Small intestine (tissue), 16 donors: ENCODE measurements at places on chromosomes 13 and 19.

- DNase-seq, result no peak
These were observed 112.5 kb downstream of the COG6 start for GRCh38 chr13:39767791-39768517.

GRCh38 chr13:62524498-62524897 is 1108.8 kb upstream of the PCDH20 start:
- no peak for DNase-seq

DNA sequence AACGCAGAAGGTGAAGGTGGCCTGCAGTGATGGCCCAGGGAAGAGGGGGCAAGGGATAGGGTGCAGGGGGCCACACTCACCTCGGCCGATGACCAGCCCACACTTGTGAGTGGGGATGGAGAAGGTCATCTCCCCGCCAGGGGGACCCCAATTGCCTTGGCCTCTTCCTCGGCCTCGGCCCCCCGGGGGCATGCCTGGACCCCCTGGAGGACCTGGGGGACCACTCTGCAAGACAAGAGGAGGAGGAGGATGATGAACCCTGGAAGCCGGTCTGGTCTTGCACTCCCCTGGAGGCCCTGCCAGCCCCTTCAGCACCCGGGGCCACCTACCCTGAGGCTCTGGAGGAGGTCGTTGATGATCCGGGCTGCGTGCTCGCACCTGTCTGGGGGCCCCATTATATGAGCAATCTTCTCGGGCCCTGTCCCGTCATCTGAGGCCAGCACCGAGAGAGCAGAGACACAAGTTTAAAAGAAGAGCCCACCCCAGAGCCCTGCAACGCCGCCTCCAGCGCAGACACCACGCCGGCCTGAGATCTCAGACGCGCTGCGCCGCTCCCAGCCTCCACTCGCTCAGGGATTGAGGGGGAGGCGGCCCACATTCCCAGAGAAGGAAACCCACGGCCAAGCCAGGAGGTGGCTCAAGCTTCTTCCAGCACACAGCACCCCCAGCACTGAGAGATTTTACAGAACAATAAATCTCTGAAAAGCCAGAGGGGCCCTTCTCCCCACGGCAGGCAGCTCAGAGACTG is 7.8 kb downstream of the KHSRP start:
- no peak for DNase-seq

- DNase-seq, result no peak
These were observed 70.0 kb downstream of the SPATA13 start for GRCh38 chr13:24230428-24231072.

DNA sequence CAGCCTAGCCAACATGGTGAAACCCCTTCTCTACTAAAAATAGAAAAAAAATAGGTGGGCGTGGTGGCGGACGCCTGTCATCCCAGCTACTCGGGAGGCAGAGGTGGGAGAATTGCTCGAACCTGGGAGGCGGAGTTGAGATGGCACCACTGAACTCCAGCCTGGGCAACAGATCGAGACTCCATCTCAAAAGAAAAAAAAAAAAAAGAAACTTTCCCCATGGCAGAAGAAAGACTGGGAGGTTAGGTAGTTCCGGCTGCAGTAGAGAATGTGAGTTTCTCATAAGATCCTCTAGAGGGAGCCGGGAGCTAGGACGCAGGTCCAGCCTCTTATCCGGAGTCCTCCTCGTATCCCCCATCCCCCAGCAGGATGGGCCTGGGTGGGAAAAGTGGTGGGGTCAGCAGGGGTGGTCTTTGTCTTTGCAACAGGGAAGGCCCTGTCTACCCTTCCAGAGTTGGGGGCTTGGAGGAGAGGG is 13.2 kb upstream of the CREB3L3 start:
- peak; percentile 79 for DNase-seq

DNA sequence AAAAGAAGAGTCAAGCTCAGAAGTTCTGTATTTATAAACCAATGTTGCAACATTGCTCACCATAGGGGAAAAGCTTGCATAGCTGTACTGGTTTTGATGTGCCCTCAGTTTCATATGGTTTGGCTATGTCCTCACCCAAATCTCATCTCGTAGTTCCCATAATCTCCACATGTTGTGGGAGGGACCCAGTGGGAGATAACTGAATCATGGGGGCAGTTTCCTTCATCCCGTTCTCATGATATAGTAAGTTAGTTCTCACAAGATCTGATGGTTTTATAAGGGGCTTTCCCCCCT is 73.9 kb downstream of the TNFRSF19 start:
- DNase-seq, result no peak

GRCh38 chr13:46468570-46469463 is 81.8 kb upstream of the RUBCNL start:
- peak; percentile 57 for DNase-seq

DNA sequence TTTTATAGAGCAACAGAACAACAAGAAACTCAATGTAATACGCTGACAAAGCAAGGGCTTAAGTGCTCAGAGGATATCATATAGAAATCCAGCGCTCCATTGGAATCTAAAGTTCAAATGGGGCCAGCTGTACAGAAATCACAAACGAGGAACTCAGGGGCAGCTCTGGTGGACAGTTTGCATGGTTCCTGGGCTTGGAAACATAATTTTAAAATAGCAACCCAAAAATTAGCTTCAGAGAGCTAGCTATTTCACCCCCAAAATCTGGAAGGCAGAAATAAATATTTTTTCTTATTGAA is 19.2 kb upstream of the LATS2 start:
- no peak for DNase-seq

DNA sequence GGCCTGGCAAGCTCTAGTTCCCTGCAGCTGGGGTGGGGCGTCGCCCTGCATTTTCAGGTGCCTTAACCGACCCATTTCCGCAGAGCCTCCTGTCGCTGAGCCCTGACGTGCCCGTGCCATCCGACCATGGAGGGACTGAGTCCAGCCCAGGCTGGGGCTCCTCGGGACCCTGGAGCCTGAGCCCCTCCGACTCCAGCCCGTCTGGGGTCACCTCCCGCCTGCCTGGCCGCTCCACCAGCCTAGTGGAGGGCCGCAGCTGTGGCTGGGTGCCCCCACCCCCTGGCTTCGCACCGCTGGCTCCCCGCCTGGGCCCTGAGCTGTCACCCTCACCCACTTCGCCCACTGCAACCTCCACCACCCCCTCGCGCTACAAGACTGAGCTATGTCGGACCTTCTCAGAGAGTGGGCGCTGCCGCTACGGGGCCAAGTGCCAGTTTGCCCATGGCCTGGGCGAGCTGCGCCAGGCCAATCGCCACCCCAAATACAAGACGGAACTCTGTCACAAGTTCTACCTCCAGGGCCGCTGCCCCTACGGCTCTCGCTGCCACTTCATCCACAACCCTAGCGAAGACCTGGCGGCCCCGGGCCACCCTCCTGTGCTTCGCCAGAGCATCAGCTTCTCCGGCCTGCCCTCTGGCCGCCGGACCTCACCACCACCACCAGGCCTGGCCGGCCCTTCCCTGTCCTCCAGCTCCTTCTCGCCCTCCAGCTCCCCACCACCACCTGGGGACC is 1.2 kb downstream of the ZFP36 start:
- peak; percentile 72 for DNase-seq

DNA sequence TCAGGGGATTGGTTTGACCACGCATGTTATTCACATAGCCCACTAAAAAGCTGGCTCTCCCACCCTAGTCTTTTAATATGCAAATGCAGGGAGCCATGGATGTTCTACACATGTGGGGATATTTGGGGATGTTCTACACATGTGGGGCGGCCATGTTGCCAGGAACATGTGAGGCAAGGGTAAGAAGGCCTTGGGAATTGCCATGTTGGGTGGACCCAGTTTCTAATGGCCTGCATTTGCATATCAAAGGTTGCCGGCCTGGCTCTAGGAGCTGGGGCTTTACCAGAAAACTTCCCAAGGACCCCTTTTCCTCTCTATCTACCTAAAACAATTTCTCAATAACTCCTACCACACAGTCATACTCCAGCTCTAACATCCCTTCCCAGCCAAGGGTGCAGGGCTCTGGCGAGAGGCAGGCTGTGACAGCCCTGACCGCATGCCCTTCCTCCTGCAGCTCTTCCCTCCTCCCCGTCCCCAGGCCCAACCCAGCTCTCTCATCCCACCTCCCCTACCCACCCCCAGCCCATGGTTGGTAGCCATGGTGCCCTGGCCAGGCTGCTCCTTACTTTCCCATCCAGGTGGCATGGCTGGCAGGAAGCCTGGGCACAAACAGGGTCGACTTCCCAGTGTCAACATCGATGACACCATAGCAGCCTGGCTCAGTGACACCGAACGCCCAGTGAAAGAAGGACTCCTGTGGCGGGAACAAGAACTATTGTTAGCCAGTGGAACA is 11.0 kb downstream of the PEPD start:
- no peak for DNase-seq

DNA sequence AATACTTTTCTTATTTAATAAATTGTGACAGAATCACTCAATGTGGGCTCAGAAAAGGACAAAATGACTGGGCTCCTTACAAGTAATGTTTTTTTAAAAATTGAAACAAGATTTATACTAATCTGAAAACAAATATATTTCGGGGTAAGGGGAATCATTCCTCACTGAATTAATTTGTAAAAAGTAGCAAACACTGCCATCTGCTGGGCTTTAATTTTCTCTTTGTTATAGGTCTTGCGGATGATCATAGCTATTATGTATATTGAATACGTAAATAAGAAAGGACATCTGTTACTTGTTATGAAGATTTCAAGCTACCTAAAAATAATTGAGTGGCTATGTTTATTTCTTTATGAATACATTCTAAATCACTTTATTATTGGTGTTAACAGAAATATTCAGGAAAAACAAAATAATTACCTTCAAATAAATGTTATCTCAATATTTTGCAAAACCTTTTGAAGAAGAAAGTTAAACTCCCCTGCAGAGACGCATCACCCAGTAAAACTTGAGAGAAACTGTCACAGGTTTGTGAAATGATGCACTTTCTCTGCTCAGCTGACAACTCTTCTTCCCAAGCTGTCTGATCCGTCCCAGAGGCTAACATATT is 17.8 kb upstream of the ENOX1 start:
- peak; percentile 67 for DNase-seq

DNA sequence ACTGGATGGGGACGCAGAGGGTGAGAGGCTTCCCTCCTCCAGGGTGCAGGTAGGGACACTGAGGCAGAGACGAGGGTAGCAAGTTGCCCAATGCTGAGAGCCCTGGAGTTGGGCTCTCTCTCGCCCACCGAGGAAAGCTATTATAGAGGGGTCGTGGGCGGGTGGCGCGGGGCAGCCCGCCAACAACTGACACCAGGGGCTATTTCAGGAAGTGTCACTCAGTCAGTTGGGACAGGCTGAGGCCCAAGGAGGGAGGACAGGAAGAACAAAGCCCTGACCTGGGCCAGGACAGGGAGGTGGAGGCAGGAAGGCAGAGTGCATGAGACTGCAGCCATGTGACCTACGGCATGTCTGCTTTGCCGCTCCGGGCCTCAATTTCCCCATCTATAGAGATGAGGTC is 29.9 kb downstream of the TINCR start:
- no peak for DNase-seq
